Activated CD4-positive, alpha-beta T cell treated with anti-CD3 and anti-CD28 coated beads, Interleukin-2, Interleukin-6, amounts not matched to agents 100 ng/mL and 50 ng/mL, durations not matched to agents 16 hours and 8 hours (primary cell): ENCODE measurements at places on chromosomes 12 and 14.

GRCh38 chr14:23401291-23401690, 6.8 kb downstream of the MYH6 start:
- DNase-seq: no peak

- no peak for DNase-seq
Measured at GRCh38 chr14:38481952-38482678, 226.2 kb upstream of the CLEC14A start.

- no peak for DNase-seq
Measured at GRCh38 chr12:19115285-19115684, 14.2 kb upstream of the PLEKHA5 start.

- no peak for DNase-seq
Measured at GRCh38 chr14:23443881-23444280, 8.4 kb upstream of the MYH7 start.

DNA sequence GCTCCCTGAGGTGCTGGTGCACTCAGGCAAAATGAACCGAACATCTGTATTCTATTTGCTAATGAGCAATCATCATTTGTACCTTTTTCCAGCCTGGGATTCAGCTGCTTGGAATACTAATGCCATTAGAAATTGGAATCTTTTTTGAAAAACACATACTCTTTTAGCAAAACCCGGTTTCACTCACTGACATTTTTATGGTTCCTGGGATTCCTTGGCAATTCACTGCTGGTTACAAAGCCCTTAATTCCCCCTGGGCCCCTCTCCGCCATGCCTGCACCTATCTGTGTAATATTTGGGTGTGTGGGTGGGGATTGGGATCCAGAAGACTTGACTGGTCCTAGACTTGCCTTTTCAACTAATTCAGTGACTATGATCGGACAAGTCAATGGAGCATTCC, 199.1 kb downstream of the FOXN3 start:
- DNase-seq: no peak

DNA sequence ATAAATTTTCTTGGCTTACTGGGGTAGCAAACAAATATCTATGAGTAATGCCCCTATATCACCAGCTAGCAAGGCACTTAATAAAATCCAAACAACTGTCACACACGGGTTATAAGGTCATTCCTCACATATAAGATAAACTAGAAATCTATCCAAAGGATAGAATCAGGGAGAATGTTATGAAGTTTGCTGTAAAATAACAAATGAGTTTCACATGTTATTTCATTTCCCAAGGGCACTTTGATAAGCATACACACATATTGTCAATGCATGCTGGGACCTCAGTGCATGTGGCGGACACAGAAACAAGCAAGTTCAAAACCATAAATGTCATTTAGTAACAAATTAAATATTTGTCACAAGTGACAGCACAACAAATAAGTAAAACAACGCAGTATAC, 429.4 kb downstream of the GXYLT1 start:
- no peak for DNase-seq

GRCh38 chr14:75264036-75264435, 14.6 kb upstream of the FOS start:
- no peak for DNase-seq

DNA sequence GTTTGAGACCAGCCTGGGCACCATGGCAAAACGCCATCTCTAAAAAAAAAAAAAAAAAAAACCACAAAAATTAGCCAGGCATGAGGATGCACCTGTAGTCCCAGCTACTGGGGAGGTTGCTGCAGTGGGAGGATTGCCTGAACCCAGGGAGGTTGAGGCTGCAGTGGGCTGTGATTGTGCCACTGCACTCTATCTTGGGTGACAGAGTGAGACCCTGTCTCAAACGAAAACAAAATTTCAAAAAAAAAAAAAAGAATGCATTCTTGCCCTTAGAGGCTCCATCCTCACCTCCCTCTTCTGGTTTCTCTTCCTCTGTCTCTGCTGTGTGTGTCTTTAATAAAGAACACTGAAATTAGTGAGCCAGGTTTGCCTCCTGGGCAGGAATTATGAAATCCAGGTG, 107.8 kb downstream of the VCPKMT start:
- DNase-seq: no peak

- no peak for DNase-seq
Measured at GRCh38 chr12:89247967-89248366, 104.3 kb downstream of the DUSP6 start.
